Activated naive CD8-positive, alpha-beta T cell treated with anti-CD3 and anti-CD28 coated beads, Interleukin-2, amount 10 ng/mL, durations not matched to agents 7 days and 5 days (primary cell): ENCODE measurements at places on chromosomes 5 and 9. TPM values are rescaled to one million over a fixed set of nuclear protein-coding genes. Genes with fewer than 3 reads are reported as not detected.

GRCh38 chr5:137888863-137889759 lies at the start of gene PKD2L2:
TSS of gene PKD2L2 (plus strand) at chr5:137889457. CDS start at chr5:137889492, 35 bp downstream.
- peak; percentile 87 for DNase-seq

DNA sequence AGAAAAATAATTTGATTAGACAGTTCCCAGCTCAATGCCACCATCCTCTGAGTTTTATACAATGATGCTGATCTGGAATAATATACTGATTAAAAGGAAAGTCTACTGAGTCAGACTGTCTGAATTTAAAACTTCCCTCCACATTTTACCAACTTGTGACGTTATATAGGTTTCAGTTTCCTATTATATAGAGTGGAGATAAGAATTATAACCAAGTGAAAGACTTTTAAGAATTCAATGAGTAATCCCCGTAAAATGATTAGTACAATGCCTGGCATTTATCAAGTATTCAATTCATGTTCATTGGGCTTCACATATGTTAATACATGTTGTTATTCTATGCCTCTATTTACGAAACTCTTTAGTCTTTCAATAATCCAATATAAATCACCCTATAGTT lies 166.0 kb downstream of the CDH9 start:
- DNase-seq: no peak

DNA sequence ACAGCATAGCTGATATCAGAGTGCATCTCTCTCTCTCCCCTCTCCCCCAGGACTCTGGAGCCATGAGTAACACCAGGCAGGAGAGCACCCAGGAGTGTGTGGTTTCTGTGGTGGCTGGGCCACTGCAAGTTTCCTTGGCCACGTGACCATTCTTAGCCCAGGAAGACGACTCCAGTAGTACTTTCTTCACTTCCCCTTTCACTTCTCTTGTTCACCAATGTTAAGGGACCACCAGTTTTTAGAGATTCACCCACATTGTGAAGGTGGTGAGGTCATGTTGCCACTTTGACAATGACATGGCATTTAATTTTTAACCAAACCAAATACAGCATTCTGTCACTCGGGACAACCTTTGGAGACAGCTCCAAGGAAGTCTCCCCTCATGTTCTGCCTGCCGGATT lies 17.9 kb upstream of the DAPK1 start:
- no peak for DNase-seq

HMCN2 gene
- not detected for total RNA-seq

GRCh38 chr9:4828761-4829160 lies 36.0 kb downstream of the RCL1 start:
- DNase-seq: no peak

- DNase-seq: no peak
Measured at GRCh38 chr5:18652404-18653215, 1018.4 kb downstream of the TAF11L14 start.

ARID3C gene
- total RNA-seq: not detected

BHMT gene
- total RNA-seq: not detected

NXNL2 gene
- not detected for total RNA-seq

N4BP3 gene
- 5.4 TPM for total RNA-seq

IDNK gene
- total RNA-seq: 9.8 TPM

ARL14EPL gene
- total RNA-seq: not detected

- no peak for DNase-seq
Measured at GRCh38 chr5:173768891-173769290, 119.3 kb upstream of the CPEB4 start.

BAAT gene
- not detected for total RNA-seq

DNA sequence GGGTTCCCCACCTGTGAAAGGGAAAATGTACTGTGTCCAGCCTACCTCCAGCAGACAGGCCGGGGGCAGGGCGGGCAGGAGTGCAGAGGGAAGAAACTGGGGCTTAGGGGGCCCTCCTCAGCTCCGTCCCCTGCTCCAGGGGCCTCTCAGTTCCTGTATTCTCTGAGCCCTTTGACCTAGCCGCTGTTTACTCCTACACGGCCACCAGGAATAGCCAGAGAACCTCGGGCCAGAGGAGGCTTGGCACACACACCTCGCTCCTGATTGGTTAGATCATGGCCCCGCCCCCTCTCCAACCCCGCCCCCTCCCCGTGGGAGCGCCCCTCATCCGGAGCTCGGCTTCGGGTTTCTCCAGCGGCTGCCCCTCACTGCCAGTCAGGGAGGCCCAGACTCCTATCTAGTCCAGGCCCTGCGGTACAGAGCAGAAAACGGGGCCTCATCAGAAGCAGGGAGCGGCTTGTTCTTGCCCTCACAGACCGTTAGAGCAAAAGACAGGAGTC lies 2.2 kb downstream of the ST6GALNAC6 start:
- DNase-seq: no peak

DNA sequence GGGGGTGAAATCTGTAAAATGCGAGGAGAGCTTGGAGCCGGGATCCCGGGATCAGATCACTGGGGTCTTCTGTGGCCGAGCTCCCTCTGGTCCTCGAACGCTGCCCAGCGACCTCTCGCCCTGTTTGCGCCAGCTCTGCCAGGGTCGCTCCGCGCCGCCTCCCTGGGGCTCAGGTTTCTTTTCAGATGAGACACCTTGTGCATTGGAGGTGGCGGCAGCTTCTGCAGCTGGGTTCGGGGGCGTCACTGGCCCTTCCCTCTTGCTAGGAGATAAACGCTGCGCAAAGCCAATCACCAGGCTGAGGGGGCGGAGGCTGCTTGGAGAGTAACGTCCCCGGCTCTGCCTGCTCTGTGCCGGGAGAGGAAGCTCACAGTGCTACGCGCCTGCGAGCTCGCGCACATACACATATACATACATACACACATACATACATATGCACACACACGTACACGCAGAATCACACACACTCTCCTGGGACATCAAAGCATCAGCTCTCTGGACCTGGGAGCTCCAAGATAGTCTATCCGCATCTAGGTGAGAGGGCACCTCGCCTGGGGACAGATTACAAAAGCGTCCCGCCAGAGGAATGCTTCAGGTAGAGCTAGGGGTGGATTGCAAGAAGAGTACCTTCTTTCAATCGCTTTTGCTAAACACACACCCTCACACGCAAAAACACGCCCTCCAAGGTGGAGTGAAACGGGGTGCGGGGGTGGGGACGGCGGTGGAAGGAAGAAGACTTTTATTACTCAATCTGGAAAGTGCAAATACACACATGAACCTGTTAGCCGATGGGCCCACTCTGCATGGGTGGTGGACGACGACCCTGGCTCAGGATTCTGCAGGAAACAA lies at the start of gene ST8SIA4:
ST8SIA4 (minus strand) TSS at position 244 of the 849 bp plus-strand sequence. CDS start 327 bp downstream, outside the sequence.
- DNase-seq: peak; percentile 85

- DNase-seq: no peak
Measured at GRCh38 chr9:107466826-107467225, 22.7 kb downstream of the KLF4 start.

- DNase-seq: no peak
Measured at GRCh38 chr5:15757103-15757502, 257.1 kb downstream of the FBXL7 start.

GRCh38 chr5:97074859-97075489 lies 67.4 kb downstream of the LIX1 start:
- no peak for DNase-seq

AIF1L gene
- total RNA-seq: 0.42 TPM

GRCh38 chr5:76908166-76908565 lies 44.7 kb upstream of the CRHBP start:
- DNase-seq: no peak

GRCh38 chr5:141494761-141495452 lies 6.0 kb downstream of the PCDHGC5 start:
- DNase-seq: no peak

DNA sequence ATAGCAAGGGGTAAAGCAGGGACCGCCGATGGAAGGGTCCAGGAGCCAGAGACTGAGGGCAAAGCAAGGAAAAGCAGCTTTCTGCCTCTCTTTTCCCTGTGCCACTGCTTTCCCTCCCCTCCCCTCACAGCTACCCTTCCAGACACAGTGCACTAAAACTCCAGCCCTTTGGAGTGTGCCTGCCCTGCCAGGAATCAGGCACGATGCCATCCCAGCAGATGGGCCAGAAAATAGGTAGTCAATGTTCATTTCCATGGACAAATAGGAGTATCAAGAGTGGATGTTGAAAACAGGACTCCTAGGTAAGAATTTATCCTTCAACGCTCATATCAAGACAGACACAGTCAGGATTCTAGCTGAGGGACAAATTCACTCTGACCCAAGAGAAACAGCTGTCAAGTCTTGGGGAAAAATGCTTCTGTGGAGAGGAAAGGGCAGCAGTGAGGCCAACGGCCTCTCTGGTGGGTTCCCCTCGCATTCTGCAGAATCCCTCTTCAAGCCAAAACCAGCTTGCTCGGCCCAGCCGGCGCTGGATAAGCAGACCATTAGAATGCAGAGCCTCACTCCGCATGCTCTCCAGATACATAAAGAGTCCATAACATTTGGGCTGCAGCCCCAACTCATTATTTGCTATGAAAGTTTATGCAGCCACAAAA lies 138.0 kb downstream of the CAAP1 start:
- no peak for DNase-seq

SLCO4C1 gene
- 0.42 TPM for total RNA-seq

RECK gene
- 9.3 TPM for total RNA-seq

GRCh38 chr5:133610489-133611356 lies 1.6 kb downstream of the FSTL4 start:
- DNase-seq: peak; percentile 67

DNA sequence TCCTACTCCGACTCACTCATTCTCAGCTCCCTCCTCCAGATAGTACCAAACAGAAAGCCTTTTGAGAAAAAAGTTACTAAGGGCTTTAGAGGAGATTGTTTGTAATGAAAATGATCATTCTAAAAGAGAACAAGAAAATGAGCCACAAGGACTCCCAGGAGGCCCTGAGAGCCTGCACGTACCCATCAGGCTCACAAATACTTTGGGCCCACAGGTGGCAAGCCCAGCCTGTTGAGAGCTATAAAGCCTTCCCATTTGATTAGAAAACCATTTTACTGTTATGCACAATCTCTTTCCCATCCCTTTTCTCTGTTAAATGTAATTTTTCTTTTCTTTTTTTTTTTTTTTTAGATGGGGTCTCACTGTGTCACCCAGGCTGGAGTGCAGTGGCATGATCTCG lies 136.1 kb downstream of the LHFPL2 start:
- DNase-seq: no peak

GRCh38 chr5:55569513-55569865 lies 34.7 kb upstream of the PLPP1 start:
- DNase-seq: no peak

CYSRT1 gene
- total RNA-seq: 0.55 TPM

- DNase-seq: no peak
Measured at GRCh38 chr5:143713047-143714003, 98.6 kb upstream of the HMHB1 start.
